GM19239 (cell line): ENCODE measurements at places on chromosomes 2 and 18.

GRCh38 chr2:241742320-241742939 lies 8.0 kb downstream of the D2HGDH start:
- no peak for DNase-seq

DNA sequence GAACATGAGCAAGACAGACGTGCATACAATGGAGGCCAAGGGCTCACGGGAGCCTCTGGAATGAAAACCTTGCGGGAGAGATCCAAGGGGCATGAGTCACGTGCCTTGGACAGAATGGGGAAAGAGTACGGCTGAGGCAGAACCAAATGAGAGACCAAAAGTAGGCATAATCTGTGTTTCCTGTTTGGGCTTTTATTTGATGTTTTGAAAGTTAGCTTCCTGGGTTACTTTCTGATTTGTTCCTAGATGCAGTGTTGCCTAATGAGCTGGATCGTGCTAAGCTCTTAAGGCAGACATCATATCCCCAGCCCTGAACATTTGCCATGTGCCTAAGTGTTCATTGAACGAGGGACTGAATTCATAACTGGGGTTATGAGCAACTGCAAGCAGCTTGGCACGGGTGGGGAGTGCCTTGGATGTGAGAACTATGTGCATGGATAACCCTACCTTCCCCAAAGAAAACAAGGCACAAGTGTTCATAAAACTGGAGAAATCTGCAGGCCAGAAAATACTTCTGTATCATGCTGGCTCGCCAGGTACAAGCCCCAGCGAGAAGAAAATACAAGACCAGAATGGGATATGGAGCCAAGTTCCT lies 60.3 kb upstream of the RPL31 start:
- no peak for DNase-seq

- DNase-seq: no peak
Observed at GRCh38 chr2:222883420-222883819, 22.6 kb downstream of the ACSL3 start.

GRCh38 chr2:100755441-100755840 lies 64.5 kb upstream of the NPAS2 start:
- DNase-seq: no peak

- DNase-seq: no peak
Observed at GRCh38 chr2:105388971-105389381, 9.9 kb downstream of the FHL2 start.

DNA sequence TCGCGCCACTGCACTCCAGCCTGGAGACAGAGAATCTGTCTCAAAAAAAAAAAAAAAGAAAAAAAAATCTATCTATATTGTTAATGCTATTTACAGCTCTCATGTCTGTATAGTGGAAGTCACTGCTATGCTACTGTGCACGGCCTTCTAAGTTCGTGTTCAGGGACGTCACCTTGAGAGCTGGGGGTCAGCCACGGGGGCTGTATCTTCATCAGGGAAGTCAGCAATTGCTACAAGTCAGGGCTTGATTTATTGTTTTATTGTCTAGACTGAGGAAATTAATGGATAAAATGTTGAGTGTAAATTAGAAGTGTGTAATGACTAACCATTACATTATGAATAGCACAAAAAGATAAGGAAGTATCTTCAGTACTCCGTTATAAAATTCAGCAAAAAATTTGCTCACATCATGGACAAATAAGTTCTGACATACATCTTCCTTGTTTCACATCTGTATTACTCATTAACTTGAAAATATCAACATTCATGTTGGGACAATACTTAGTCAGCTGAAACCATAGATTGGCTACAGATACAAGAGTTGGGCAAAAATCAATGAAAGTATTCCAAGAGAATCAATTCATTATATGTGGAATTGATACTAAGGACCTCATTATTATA lies 136.6 kb upstream of the SEC11C start:
- no peak for DNase-seq

DNA sequence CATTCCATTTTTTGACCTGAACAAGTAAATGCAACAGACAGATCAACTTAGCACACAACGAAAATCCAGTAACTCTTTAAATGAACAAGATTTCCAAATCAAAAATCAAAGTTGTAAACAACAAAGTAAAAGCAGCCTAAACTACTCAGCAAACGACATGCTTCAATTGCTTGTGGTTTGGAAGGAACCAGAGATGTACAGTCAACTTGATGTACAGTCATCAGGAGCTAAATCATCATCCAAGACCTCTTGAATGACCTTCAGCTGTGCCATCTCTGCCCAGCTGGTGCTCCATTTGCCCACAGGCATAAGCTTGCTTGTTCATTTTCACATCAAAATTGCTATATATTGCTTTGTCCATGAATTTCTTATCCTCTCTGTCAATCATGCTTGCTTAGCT lies 109.8 kb downstream of the UPP2 start:
- no peak for DNase-seq

GRCh38 chr2:158325782-158326340 lies 130.7 kb downstream of the CCDC148 start:
- DNase-seq: no peak

- DNase-seq: no peak
Observed at GRCh38 chr18:44579745-44580144, 100.9 kb upstream of the SETBP1 start.

GRCh38 chr18:46715062-46715461 lies 41.8 kb downstream of the ST8SIA5 start:
- no peak for DNase-seq

DNA sequence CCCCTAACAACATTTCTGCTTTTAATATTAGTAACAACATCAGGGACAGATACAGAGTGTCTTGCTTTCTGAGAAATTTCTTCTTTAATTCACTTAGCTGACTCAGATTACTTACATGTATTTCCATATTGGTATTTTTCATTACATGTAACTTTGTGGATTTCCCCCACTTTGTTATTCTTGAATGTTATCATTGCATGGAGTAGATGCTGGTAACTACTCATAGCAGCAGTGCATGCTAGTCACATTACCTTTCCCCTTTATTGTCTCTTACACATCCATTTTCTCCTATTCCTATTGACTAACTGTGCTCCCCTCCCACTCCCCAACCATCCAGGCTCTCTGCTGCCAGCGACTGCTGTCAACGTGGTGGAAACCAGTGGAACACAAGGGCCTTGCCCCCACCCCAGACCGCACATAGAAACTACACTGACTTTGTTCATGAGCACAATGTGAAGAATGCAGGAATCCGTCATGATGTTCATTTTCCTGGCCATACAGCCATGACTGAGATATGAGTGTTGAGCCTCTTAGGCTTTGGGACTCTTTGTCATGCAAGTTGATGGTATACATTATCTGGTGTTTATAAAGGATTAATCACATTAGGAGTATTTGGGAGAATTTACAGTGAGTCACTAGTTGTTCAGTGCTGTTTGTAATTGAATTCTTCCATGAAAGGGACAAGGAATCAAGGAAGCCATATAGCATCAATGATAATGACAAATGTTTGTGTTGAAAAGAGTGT lies 91.0 kb downstream of the EPB41L5 start:
- DNase-seq: no peak

DNA sequence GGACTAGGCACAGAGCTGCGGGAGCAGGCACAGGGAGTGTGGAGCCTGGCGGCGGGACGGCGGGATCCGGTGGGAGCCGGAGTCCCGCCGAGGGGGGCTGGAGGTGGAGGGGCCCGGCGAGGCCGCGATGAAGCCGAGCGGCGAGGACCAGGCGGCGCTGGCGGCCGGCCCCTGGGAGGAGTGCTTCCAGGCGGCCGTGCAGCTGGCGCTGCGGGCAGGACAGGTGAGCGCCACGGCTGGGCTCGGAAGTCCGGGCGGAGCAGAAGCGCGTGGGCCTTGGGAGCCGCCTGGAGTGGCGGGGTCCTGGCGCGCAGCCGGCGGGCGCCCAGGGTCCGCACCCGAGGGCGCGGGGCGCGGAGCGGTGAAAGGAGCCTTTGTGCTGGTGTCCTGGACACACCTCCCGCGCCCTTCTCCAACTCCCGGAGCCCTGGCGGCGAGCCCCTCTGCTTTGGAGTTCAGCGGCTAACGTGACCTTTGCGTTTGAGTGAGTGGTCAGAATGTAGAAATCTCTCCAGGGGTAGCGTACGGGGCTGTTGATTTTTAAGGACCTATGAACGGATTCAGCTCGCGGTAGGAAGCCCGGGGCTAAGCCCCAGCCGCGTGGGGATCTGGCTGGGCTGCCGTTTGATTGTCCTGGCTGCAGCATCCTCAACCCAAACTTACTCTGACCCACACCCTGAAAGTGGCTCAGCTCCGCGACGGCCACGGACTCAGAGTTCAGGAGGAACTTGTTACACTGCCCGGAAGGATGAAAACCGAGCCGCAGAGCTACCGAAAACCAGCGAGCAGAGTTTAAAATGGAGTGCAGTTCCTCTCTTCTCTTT lies 448 bp downstream of the IMPA2 start:
- DNase-seq: no peak

GRCh38 chr2:9174771-9175437 lies 31.7 kb upstream of the ASAP2 start:
- DNase-seq: no peak

DNA sequence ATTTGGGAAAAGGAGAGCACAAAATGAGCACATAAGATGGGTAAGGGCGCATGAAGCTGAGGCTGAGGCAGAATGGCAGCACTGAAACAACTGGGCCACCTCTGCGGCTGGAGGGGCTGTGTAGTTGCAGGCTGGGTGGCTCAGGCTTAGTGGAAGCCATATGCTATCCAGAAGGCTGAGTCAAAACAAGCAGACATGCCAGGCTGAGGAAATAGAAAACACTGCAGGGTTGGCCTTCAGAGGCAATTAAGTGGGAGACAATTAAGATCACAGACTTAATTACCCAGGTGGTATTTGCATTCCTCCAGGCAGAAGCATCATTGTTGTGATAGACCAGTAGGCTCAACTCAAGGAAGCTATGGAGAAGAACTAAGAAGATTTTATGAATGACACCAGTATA lies 11.4 kb upstream of the XPO1 start:
- DNase-seq: no peak

DNA sequence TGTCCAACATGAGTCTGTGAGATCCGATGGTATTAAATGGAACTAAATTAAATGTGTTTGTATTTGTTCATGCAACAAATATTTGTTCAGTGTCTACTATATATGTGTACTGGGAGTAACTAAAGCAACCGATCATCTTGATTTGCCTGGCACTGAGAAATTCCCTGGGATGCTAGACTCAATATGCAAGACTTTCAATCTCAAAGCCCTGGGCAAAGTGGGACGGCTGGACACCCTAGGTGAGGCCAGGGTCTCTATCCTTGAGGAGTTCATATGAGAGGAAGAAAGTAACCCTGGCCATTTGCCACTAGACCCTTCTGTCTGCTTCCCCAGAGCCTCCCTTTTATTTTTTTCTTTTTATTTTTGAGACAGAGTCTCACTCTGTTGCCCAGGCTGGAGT lies 44.0 kb upstream of the HPCAL1 start:
- DNase-seq: no peak

- no peak for DNase-seq
Observed at GRCh38 chr2:236871500-236872001, 214.1 kb upstream of the COPS8 start.

DNA sequence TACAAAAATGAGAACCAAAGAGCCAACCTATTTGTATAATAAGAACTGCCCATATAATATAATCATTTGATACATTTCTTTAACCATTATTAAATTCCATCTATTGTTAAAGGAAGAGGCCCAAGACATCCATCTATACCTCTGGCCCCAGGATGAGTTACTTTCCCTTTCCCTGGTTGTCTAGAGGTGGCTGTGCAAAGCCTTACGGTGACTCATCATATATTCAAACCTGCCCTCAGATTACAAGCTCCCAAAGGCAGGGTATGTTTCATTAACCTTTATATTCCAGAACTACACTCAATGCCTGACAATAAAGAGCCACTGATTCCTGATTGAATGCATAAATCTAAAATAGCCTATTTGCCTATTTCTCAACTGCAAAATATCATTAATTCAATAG lies 105.8 kb upstream of the PID1 start:
- DNase-seq: no peak

DNA sequence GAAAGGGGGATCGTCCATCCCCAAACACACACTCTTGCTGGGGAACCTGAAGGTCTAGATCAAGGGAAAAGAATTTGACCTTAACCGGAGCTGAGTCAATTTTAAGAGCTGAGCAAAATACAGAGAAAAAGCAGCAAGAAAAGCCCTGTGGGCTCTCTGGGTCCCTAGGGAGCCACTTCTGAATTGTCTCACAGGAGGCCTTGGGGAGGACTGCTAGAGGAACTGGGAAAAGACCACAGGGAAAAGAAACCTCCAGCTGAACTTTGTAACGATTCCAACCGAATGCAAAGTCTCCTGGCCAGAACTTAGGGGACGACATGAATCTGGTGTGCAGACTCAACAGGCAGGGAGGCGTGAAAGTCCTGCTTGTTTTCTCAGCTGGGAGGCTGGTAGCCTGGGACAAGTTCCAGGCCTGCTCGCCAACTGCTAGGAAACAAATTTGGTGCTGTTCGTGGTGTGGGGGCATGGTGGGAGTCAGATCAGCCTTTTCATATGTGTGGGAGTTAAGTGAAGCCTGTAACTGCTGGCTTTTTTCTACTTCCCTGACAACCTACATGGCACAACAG lies 644.6 kb upstream of the CNTNAP5 start:
- DNase-seq: no peak

DNA sequence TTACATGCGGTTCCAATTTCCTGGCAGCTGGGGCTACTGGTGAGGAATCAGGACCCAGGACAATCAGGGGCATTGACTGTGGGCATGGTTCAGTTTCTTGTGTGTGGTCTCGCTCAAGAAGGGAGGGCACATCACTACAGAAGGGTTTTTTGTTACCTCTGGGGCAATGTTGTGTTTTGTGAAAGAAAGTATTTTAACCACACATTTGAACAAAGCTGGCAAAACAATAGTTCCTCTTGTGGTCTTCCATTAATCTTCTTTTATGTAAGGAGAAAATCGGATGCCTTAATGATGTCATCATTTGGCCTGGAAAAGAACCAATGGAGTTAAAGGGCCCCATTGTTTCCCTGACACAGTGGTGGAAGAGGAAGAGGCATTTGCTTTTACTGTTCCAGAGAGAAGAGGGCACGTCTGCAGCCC lies 197.4 kb downstream of the SH3BP4 start:
- DNase-seq: no peak

GRCh38 chr2:24548058-24548457 lies 57.0 kb downstream of the NCOA1 start:
- DNase-seq: no peak

DNA sequence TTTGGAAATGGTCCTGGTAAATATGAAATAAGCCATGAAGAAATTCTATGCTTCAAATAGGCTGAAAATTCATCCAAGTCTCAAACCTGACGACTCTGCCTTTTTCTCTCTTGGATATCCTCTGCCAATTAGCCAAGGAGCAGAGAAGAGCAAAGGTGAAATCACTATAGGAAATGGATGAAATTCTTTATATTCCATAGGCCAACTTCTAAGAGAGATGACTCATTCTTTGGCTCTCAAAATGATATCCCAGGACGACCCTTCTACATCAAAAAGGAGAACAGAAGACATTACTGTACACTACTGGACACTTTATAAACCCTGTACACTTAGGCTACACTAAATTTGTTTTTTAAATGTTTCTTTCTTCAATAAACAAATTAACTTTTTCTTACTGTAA lies 22.7 kb downstream of the PDE1A start:
- no peak for DNase-seq

- no peak for DNase-seq
Observed at GRCh38 chr2:186636800-186637496, 47.1 kb downstream of the ITGAV start.
